ENCODE measurements at places on chromosomes 1 and 21.

- DNase-seq, result no peak
Measured at GRCh38 chr21:36059823-36060158, 535 bp downstream of the SETD4 start.

- no peak for DNase-seq
Measured at GRCh38 chr21:44392916-44393315, 39.5 kb downstream of the TRPM2 start.

DNA sequence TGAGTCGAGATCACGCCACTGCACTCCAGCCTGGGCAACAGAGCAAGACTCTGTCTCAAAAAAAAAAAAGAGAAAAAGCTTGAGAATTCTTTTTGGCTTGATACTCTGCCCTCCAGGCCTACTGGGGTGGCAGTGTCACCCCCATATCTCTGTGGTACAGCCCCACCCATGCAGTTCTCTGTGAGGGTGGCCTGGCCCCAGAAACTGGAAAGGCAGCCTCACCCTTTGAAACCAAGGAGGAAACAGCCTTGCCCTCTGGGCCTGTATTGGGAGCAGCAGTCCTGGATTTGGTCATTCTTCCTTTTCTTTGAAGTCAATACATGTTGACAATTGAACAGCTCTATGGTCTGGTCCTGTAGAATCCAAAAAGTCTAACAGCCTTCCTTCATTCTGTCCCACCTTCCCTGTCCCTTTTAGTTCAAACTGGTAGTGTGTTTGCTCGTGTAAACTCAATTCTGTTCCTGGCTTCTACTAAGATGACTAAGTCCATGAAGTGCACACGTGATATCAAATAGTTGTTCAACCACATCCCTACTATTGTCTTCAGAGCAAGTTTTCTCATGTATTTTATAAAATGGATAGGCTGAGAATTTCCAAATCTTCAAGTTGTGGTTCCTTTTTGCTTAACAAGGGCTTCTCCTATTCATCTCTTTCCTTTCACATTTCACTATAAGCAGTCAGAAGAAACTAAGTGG lies 13.2 kb downstream of the ST7L start:
- DNase-seq, result no peak

GRCh38 chr21:43825936-43826622 lies 36.7 kb downstream of the RRP1 start:
- no peak for DNase-seq

Measured in putamen (tissue), 1 donor.